ENCODE measurements at places on chromosomes 5 and 9. TPM values are rescaled to one million over a fixed set of nuclear protein-coding genes. Genes with fewer than 3 reads are reported as not detected.

CAMK4 gene
- 11.8 TPM for total RNA-seq

DMRT3 gene
- not detected for total RNA-seq

SPINK7 gene
- 65.3 TPM for total RNA-seq

AFAP1L1 gene
- total RNA-seq, result 14.7 TPM

TXNDC8 gene
- total RNA-seq, result not detected

ZNF79 gene
- 13.3 TPM for total RNA-seq

CCDC183 gene
- not detected for total RNA-seq

EMB gene
- 10.1 TPM for total RNA-seq

DNA sequence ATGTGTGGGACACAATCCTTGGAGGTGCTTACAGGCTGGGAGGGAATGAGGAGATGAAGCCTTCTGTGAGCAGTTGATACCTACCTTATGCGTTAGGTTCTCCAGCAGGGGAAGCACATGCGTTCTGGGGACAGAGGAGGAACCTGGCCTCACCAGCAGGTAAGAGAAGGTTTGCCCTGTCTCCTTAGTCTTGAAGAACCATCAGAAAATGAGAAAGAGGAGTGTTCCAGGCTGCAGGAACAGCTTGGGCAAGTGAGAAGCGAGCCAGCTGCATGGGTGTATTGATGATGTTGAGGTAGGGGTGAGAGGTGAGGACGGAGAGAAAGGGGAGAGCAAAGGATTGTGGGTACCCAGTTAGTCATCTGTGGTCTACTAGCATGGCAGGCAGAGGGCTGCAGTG is 156.9 kb upstream of the MVB12B start:
- no peak for DNase-seq
- H3K36me3 ChIP-seq, result no peaks in the 10 kb centered on the region
- H3K27ac ChIP-seq, result no peak overlapping the region
- H3K4me3 ChIP-seq, result no peak overlapping the region
- no peaks in the 10 kb centered on the region for H3K27me3 ChIP-seq
- H3K4me1 ChIP-seq, result no peaks in the 10 kb centered on the region

- no peak overlapping the region for H3K27ac ChIP-seq
- no peak for DNase-seq
- H3K27me3 ChIP-seq, result no peaks in the 10 kb centered on the region
Measured at GRCh38 chr5:160173-160510, 31.2 kb upstream of the LRRC14B start.

DNA sequence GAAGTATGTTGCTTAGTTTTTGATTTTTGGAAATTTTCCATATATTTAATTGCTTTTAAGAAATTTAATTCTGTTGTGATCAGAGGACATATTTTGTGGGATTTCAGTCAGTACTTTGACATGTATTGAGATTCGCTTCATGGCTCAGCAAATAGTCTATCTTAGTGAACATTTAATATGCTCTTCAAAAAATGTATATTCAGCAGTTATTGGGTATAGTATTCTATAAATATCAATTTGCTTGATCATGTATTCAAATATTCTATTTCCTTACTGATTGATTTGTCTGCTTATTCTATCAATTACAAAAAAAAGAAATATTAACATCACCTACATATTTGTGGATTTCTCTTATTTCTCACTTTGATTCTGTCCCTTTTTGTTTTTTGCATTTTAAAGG is 79.5 kb upstream of the HAND1 start:
- H3K4me1 ChIP-seq, result no peaks in the 10 kb centered on the region
- no peaks in the 10 kb centered on the region for H3K36me3 ChIP-seq
- DNase-seq, result no peak
- no peak overlapping the region for H3K27ac ChIP-seq
- no peak overlapping the region for H3K4me3 ChIP-seq
- H3K27me3 ChIP-seq, result no peaks in the 10 kb centered on the region

DNA sequence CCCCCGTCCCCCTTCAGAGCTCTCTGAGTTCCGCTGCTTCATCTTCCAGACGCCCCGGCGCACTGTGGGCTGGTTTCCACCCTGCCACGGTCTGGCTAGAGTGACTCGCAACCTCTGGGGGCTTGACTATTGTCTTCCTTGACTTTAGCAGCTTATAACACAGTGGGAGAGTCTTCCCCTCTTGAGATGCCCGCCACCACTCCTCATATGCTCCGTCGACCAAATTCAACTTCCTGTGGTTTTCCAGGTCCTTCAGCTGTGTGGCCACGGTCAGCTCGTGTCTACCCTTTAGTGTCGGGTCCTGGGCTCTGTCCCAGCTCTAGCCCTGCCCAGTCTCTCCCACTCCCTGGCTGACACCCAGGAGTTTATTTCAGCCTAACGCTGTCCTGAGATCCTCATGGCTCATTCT is 28.2 kb upstream of the NCS1 start:
- H3K4me1 ChIP-seq, result peaks cover 31% of the 10 kb centered on the region
- no peak for DNase-seq
- H3K4me3 ChIP-seq, result no peak overlapping the region
- H3K27me3 ChIP-seq, result no peaks in the 10 kb centered on the region
- H3K36me3 ChIP-seq, result no peaks in the 10 kb centered on the region

- H3K27me3 ChIP-seq, result no peaks in the 10 kb centered on the region
- H3K4me1 ChIP-seq, result no peaks in the 10 kb centered on the region
- H3K36me3 ChIP-seq, result no peaks in the 10 kb centered on the region
- no peak overlapping the region for H3K27ac ChIP-seq
Measured at GRCh38 chr5:141077826-141078225, 16.6 kb upstream of the PCDHB2 start.

GRCh38 chr5:154993461-154993860 is 20.1 kb upstream of the KIF4B start:
- no peaks in the 10 kb centered on the region for H3K36me3 ChIP-seq
- DNase-seq, result no peak
- H3K4me3 ChIP-seq, result no peak overlapping the region

GRCh38 chr9:7376833-7377232 is 422.7 kb downstream of the DMAC1 start:
- H3K27ac ChIP-seq, result no peak overlapping the region
- H3K4me3 ChIP-seq, result no peak overlapping the region
- no peak for DNase-seq
- no peaks in the 10 kb centered on the region for H3K4me1 ChIP-seq

DNA sequence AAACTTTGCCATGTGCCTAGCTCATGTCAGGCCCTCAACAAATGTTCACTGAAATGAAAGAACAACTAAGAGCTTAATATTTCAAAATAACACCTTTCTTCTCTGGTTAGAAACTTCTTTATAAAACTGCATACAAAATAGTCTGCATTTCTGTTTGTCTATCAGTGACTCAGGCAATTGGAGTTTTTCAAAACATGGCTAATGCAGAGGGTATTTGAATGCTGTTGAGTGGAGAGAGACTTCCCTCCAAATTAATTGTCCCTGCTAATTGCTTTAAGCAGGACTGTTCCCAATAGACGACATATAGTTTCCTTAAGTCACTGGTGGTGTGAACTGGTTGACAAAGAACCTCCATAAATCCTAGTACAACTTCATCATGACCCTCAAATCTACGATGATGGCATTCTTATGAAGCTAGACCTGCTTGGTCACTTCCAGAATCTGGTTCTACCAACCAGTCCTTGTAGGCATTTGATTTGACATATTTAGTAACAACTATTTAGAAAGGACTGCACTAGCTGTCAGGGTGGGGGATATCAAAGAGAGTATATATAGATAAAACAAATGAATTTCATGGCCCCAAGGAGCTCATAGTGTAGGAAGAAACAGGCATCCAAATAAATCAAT is 84.5 kb downstream of the PRLR start:
- H3K27ac ChIP-seq, result no peak overlapping the region
- peaks cover under 1% of the 10 kb centered on the region for H3K4me1 ChIP-seq
- H3K4me3 ChIP-seq, result no peak overlapping the region
- H3K27me3 ChIP-seq, result no peaks in the 10 kb centered on the region
- H3K36me3 ChIP-seq, result no peaks in the 10 kb centered on the region
- DNase-seq, result no peak

DNA sequence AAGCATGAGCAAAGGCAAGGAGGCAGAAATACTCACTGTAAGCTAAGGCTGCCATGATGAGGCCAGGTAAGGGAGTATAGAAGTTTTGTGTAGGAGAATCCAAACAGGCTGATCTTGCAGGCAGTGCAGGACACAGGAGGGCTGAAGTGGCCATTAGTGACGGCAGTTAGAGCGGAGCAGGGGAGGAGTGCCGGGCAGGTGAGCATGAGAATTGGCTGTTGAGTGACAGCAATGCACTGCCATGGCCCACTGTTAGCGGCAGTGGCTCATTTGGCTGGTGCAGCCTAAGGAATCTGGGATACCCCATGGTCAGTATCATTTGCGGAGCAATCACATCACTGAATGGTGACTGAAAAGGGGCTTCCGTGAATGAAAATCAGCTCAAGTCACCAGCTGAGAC is 22.8 kb downstream of the RGS3 start:
- DNase-seq, result no peak
- H3K36me3 ChIP-seq, result no peaks in the 10 kb centered on the region
- no peak overlapping the region for H3K27ac ChIP-seq

DNA sequence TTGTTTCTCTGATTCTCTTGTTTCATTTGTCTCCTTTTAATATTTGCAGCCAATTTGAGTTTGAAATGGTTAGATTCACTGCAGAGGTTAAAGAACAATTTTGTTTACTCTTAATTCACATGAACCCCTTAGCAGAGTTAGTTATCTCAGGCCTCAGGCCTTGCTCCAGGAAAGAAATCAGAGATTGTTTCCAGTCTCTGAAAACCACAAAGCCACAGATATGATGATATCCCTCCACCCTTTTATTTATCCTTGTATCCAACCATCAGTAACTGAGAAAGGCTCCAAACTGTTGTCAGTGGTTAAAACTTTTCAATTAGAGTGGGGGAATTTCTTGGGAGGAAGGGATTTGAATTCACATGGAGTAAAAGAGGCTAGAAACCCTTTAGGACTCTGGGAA is 406.0 kb upstream of the DMAC1 start:
- no peak overlapping the region for H3K4me3 ChIP-seq
- no peak for DNase-seq
- no peak overlapping the region for H3K27ac ChIP-seq
- H3K4me1 ChIP-seq, result no peaks in the 10 kb centered on the region
- no peaks in the 10 kb centered on the region for H3K27me3 ChIP-seq

- no peaks in the 10 kb centered on the region for H3K27me3 ChIP-seq
- no peak overlapping the region for H3K27ac ChIP-seq
- H3K4me1 ChIP-seq, result no peaks in the 10 kb centered on the region
- no peak overlapping the region for H3K4me3 ChIP-seq
- H3K36me3 ChIP-seq, result no peaks in the 10 kb centered on the region
Measured at GRCh38 chr9:87551772-87552217, 54.1 kb downstream of the DAPK1 start.

DNA sequence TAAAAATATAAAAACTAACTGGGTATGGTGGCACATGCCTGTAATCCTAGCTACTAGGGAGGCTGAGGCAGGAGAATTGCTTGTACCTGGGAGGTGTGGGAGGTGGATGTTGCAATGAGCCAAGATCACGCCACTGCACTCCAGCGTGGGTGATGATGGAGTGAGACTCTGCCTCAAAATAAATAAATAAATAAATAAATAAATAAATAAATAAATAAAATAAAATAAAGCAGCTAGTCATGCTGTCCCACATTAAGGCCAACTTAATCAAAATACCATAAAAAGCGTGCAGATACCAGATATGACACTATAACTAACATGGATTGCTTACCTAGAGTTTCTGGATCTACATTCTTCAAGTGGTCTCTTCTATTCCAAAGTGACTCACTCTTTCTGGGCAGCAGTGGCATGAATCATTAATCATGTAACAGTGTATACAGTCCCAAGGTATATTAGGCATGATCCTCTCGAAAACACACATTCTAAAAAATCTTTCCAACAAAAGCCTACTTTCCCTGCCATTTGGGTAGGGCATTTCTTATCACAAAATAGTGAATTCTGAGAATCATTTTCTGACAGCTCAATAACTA is 187.1 kb downstream of the ELAVL2 start:
- no peaks in the 10 kb centered on the region for H3K4me1 ChIP-seq
- H3K27me3 ChIP-seq, result no peaks in the 10 kb centered on the region
- no peak overlapping the region for H3K27ac ChIP-seq
- no peak for DNase-seq
- no peaks in the 10 kb centered on the region for H3K36me3 ChIP-seq

GRCh38 chr9:108161503-108161902 is 671.9 kb upstream of the KLF4 start:
- no peaks in the 10 kb centered on the region for H3K36me3 ChIP-seq
- H3K4me1 ChIP-seq, result no peaks in the 10 kb centered on the region
- no peak overlapping the region for H3K4me3 ChIP-seq
- no peak overlapping the region for H3K27ac ChIP-seq
- H3K27me3 ChIP-seq, result no peaks in the 10 kb centered on the region
- DNase-seq, result no peak

DNA sequence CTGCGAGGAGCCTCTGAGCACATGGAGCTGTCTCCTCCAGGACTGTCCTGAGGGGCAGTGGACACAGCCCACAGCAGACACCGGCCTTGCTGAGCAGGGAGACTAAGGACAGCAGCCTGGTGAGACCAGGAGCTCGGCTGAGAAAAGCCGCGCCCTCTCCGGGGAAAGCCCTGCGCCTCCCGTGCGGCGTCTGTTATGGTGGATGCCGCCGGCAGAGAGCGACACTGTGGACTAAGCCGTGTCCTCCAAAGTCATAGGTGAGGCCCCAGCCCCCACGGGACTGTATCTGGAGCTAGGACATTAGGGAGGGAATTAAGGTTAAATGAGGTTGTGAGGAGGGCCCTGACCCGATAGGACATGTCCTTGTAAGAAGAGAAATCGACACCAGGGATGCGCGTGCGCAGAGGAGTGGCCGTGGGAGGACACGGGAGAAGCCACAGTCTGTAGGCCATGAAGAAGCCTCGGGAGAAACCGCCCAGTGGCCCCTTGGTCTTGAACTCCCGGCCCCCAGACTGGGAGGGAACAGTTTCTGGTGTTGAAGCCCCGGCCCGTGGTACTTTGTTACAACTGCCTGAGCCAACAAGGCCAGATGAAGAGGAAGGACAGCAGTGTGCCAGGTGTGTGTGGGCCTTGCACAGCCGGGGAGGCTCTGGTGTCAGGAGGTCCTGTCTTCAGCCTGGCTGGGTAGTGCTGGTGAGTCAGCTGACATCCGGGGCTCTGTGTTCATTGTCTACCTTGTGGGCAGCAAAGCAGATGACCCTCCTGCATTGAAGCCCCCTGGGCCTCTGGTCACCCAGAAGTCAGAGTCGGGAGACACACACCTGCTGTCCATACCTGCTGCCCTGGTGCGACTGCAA is 22.1 kb downstream of the MRPL36 start:
- no peak overlapping the region for H3K4me3 ChIP-seq
- no peaks in the 10 kb centered on the region for H3K27me3 ChIP-seq
- H3K36me3 ChIP-seq, result no peaks in the 10 kb centered on the region
- no peak for DNase-seq

DNA sequence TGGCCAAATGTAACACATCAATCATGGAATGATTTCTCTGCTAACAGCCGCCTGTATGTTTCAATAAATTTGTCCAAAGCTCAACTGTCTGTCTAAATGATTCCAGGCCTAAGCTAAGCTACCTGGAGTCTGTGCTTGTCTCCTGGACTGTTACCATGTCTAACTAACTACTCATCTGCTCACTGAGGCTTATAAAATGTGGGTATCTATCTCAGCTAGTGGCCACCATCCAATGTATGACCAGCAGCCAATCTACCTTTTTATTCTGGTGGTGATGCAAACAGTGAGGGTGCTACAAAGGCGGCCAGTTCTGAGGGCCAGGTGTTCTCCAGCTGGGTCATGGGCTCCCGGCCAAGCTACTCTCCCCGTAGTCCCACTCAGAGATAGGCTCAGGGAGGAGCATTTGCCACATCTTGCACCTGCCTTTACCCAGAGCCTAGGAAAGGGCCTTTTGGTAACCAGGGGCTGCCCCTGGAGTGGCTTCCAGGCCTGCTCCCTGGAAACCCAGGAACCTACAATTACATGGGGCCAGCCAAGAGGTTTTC is 59.1 kb downstream of the PFDN1 start:
- H3K36me3 ChIP-seq, result no peaks in the 10 kb centered on the region
- H3K4me1 ChIP-seq, result peaks cover 45% of the 10 kb centered on the region
- no peak for DNase-seq
- no peaks in the 10 kb centered on the region for H3K27me3 ChIP-seq
